ENCODE measurements at places on chromosomes 4 and X.

DNA sequence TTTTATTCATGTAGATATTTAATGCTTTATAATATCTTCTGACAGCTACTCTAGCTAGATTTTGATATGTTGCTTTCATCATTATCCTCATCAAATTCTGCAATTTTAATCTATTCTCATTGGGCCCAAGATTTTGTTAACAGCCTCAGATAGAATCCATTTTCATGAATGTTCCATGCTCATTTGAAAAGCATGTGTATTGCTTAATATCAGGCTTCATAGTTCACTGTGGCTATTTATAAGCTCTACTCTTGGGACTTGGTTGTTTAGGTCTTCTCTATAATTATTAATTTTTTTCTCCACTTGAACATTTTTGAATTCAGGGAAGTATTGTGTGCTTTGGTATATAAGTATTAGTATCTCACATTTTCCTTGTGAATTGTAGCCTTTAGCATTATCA is 41.8 kb downstream of the RAB40A start:
- DNase-seq = no peak

GRCh38 chr4:25950461-25951389 is 36.7 kb downstream of the SMIM20 start:
- DNase-seq = no peak

DNA sequence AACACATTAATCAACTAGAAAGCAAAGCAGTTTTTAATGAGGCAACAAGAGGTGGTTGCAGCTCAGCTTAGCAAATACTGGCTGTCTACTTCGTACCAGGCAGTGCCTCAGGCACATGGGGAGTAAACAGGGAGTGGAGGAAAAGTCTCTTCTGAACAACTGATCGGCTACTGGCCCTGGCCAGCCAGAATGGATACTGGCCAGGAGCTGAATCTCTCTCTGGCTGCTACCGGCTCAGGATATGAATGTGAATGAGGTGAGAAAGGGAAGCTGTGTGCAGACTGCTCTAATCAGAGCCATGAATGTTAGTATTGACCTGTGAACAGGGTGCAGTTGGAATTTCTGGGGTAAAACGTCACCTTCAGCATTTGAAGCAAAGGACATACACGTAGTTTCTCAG is 77.3 kb downstream of the STK32B start:
- no peak for DNase-seq

DNA sequence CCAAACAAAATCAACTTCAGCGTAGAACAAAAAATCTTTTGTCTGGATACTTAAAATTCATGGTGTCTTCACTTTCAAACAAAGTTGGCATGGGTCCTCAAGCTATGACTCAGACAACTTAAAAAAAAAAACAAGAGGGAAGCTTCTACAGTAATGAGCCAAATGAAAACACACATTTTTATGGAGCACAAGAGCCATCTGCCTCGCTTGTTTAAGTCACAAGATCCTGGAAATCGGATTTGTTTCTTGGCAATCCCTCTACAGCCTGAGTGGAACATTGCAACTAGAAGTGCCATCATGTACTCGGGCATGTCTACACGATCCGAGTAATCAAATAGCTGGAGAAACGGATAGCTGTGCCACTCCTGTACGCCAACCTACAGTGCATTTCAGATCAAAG is 22.6 kb downstream of the LAMP2 start:
- no peak for DNase-seq

DNA sequence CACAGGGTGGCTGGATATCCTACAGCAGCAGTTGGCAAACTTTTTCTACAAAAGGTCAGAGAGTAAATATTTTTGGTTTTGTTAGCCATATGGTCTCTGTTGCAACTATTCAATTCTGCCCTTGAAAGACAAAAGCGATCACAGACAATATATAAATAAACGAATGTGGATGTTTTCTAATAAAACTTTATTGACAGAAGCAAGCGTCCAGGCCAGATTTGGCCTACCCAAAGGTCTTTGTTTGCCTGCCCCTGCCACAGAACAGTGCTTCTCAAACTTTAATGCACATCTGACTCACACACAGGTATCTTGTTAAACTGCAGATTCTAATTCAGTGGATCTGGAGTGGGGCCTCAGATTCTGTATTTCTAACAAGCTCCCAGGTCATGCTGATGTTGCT is 621.4 kb upstream of the DIPK2B start:
- no peak for DNase-seq

DNA sequence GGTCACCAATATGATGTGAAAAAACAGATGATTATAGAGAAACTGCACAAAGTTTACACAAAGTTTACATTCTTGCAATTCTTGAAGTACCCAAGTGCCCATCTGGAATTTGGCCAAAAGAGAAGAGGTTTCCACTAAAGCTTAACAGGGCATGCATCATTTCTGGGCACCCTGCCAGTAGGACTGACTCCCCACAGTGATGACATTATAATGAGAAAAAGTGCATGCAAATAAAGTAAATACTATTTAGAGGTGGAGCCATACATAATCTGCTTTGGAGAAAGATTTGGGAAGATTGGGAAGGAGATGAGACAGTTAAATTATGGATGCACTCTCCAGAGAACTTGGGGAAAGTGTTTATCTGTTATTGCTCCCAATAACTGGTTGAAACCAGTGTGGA is 93.7 kb upstream of the TRPC3 start:
- no peak for DNase-seq

- no peak for DNase-seq
Measured at GRCh38 chr4:12487000-12487399, 997.1 kb downstream of the RAB28 start.

- no peak for DNase-seq
Measured at GRCh38 chr4:22897520-22898108, 204.9 kb downstream of the GBA3 start.

DNA sequence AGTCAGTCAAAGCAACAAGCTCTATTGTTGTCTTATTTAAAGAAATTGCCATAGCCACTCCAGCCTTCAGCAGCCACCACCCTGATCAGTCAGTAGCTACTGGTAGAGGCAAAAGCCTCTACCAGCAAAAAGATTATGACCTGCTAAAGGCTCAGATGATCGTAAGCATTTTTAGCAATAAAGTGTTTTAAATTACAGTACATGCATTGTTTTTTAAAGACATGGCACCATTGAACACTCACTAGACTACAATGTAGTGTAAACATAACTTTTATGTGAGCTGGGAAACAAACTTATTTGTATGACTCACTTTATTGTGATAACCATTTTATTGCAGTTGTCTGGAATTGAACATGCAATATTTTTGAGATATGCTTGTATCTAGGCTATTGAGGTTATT is 32.3 kb upstream of the DYNLT3 start:
- no peak for DNase-seq

GRCh38 chr4:153684182-153684970 is at the start of gene TLR2:
TSS of gene TLR2 (plus strand) at chr4:153684280. CDS start at chr4:153702908, 18,628 bp downstream.
- DNase-seq = peak; percentile 90

- no peak for DNase-seq
Measured at GRCh38 chr4:15481961-15482745, 12.5 kb downstream of the CC2D2A start.

DNA sequence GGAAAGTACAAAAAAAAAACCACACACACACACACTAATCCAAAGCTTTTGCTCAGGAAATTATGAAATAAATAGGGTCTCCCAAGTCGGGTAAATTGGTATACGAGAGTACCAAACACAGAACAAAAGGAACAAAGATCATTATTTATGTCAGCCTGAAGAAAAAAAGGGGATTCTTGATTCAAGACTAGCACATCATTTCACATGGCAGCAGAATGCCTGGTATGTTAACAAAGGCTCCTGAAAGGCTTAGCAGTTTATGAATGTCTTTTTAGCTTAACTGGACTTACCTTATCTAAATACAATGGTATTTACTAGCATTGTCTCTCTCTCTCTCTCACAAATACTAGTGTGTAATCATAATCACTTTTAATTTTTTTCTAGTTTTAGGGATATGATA is 11.3 kb downstream of the RAP2C start:
- no peak for DNase-seq

DNA sequence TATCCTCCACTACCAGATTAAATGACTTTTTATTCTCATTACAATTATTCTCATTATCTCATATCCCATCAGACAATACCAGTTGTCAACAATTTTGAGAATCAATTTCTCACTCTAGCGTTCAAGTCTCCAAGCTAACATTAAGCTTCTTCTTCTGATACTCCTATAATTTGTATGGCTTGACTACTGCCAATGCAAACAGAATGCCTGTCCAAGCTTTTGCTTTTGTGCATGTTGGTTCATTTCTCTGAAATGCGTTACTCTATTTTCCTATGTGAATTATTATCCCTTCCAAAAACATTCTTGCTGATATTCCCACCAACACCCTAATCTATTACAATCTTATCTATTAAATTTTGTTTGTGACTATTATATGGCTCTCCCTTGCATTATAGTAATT is 1602.3 kb downstream of the C4orf33 start:
- no peak for DNase-seq

- DNase-seq = no peak
Measured at GRCh38 chrX:109498434-109498833, 16.5 kb upstream of the GUCY2F start.

DNA sequence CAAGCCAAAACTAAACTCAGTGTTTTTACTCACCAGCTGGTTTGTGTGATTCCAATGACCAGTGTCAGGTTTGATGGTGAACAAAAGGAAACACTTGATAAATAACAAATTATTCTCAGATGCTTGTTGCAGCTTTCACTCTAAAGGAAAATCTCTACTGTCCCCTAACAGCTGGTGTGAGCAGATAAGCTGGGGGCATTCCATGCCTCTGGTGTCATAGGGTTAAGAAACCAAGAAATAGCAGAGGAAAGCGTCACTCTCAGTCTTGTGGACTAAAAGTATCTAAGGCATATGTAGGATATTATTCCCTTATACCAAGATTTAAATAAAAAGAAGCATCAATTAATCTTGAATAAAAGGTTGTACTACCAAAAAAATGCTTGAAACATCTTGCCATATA is 24.3 kb downstream of the TRPC5 start:
- DNase-seq = no peak

DNA sequence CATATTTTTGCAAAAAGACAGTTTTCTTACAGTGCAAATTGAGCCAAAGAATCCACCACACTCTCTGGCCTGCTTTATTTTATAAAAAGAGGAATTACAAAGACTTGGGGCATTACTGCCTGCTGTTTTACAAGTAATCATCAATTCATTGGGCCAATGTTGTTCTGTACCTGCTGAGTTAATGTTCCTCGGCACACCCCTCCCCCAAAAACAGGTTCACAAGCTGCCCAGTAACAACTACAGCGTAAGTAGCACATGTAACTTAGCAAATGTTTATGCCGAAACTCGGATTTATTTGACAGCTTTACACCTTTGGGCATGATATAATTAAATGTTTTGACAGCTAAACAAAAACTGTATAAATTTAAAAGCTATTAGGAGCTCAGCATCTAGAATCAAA is 214.6 kb upstream of the MAB21L2 start:
- no peak for DNase-seq
